ENCODE measurements at places on chromosomes 2 and 18.

GRCh38 chr2:192354512-192355244 is 159.9 kb upstream of the TMEFF2 start:
- no peak for DNase-seq

DNA sequence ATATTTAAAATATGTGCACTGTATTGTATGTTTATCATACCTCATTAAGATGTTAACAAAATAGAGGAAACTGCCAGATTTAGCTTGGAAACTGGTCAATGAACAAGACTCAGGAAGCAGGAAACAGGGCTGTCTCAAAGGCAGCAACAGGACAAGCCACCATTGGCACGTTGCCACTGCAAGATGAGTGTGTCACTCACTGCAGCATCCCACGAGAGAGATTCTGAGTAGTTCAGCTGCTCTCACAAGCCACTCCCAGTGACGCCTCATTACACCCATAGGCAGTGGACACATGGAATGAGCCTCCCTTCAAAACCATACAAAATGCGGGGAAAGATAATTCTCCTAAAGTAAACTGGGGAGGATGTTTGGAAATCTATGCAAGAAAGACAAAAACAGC is 181.9 kb upstream of the DLGAP1 start:
- no peak for DNase-seq

GRCh38 chr2:3667151-3667631 is 9.2 kb downstream of the ALLC start:
- DNase-seq, result no peak

- DNase-seq, result no peak
These were observed 56.1 kb upstream of the NAB1 start for GRCh38 chr2:190592831-190593230.

DNA sequence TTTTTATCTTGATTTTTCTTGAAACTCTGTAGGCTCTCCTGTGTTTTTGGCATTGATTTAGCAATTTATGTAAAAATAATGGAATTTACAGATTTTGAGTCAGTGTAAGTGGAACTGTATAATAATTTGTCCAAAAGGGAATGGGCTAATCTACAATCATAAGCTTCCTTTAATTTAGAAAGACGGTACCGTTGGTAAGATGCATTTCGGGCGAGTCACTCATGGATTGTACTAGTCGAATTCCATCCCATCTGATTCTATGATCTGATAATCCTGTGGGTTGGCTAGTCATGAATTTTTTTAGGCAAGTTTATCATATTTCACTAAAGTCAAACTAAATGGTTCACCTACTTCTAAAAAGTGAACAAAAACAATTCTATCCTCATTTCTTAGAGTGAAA is 133.4 kb downstream of the ZNF407 start:
- DNase-seq, result no peak

- DNase-seq, result no peak
These were observed 470.7 kb downstream of the LPIN1 start for GRCh38 chr2:12217175-12217574.

DNA sequence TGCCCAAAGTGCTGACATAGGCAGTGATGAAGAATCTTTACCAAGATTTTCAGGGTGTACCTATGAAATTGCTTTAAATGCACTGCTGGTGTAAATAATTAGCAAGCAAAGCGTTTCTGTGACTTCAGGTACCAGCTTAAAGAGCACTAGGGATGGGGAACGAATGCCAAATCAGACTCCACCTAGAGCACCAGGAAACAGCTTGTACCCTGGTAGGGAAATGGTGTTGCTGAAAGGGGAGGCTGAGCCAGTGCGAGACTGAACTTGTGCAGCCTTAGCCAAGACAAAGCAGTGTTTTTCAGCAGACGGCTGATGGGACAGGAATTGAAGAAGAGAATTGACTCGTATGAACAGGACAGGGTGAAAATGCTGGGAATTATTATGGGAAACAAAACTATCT is 65.6 kb downstream of the TWSG1 start:
- peak; percentile 92 for DNase-seq

- no peak for DNase-seq
These were observed 549.5 kb upstream of the ID2 start for GRCh38 chr2:8132351-8132831.

GRCh38 chr2:28415010-28415409 is 22.4 kb downstream of the FOSL2 start:
- no peak for DNase-seq

- no peak for DNase-seq
These were observed 29.2 kb downstream of the AGAP1 start for GRCh38 chr2:235523021-235523420.

DNA sequence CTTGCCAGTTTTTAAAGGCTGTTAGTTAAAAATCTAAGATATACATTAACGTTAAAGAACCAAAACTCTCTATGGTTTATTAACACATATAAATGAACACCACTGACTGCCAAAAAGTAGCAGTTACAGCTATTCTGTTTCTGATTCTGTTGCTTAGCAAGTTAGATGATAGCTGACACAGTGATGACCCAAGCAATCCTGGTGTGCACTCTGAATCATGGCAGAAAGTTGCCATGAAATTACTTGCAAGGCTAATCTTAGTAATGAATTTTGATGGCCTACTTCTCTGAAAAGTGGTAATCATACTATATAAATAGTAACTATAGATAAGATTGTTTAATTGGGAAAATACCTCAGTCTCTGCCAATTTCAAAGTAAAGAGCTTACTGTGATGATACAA is 57.7 kb downstream of the ROCK2 start:
- no peak for DNase-seq

DNA sequence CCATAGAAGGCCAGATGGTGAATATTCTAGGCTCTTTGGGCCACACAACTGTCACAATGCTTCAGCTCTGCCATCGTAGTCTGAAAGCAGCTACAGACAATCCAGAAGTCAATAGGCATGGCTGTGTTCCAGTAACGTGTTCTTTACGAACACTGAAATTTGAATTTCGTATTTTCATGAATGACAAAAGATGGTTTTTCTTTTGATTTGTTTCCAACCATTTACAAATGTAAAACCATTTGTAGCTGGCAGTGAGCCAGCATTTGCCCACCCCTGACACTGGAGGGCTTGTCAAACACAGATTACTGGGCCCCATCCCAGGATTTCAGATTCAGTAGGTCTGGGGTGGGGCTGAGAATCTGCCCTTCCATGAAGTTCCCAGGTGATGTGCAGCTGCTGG is 83.0 kb upstream of the ATG16L1 start:
- DNase-seq, result no peak

DNA sequence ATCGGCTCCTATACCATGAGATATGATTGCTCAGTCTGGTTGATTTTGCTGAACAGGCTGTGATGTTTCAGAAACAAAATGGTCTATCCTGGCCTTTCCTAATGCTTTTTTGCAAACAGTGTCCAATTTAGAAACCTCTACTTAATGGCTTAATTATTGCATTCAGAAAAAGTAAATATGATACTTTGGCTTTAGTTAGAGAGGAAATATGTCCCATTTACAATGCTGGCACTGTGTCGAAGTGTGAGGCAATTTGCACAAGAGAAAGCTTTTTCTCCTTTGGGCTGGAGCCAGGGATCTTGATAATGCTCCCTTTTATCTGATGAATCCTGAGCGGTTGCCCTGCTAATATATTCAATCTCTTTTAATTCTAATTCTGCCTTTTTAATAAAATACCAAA is 418.9 kb downstream of the EPHA4 start:
- no peak for DNase-seq

DNA sequence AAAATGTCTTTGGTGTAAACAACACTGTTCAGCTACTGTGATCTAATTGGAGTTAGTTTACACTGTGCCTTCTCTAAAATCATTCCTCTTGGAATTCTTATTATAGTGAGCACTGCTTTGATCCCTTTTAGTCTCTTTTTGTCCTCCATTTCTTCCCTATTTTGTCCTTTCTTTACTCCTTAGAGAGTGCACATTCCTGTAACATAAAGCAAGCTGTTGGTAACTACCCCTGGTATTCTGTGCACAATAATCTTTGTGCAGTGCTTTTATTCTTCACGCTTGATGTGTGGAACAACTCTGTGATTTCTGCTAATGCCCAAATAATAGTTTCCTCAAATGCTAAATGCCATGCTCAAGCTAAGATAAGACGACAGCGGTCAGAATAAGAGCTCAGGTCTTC is 401.5 kb downstream of the DPP10 start:
- no peak for DNase-seq

DNA sequence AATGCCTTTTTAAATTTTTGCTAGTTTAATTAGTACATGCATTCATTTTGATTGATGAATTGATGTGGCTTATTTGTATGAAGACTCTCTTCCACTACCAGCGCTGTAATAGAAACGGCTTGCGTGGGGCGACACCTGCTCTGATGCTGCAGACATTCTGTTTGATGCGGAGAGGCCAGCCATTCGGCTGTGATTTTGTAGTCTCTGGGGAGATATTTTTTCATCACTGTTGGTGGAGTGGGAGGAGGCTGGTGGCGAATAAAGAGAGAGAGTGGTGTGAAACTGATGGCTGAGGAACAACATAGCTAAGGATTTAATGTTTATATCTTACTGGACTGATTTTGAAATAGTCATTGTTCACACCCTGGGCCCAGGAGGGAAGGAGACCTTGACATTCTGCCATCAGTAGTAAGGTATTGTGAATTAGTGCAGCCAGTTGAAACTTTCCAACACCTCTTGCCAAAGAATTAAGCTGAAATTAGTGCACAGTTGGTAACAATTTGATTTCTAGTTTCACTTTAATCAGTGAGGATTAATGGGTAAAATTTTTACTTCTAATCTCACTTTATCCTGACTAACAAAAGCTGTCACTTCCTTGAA is 224.1 kb downstream of the MTX2 start:
- DNase-seq, result no peak

DNA sequence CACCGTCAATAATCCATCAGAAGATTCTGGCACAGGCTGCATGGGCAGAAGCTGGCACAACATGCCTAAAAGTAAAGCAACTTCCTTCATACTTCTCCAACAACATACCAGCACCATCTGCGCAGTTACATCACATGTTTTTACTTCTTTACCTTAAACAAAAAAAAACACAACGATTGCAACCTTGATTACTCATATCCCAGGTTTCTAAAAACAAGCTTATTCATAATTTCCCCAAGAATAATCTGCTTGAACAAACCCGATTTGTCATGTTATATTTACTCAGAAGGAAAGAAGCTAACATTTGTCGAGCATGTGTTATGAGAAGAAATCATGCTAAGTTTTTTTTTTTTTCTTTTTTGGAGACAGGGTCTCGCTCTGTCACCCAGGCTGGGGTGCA is 54.7 kb downstream of the THADA start:
- DNase-seq, result no peak

- no peak for DNase-seq
These were observed 9.3 kb downstream of the MAPRE3 start for GRCh38 chr2:26979741-26980140.

GRCh38 chr18:841647-842370 is 29.8 kb upstream of the YES1 start:
- no peak for DNase-seq

- no peak for DNase-seq
These were observed 44.1 kb downstream of the MREG start for GRCh38 chr2:215969131-215969841.

- DNase-seq, result no peak
These were observed 83.7 kb upstream of the ZNF397 start for GRCh38 chr18:35157181-35157580.

- DNase-seq, result no peak
These were observed 164.8 kb downstream of the RIT2 start for GRCh38 chr18:42950732-42951131.

GRCh38 chr2:234851451-234851850 is 100.4 kb upstream of the SH3BP4 start:
- DNase-seq, result no peak

GRCh38 chr2:95349568-95350322 is 52.6 kb downstream of the KCNIP3 start:
- DNase-seq, result no peak

GRCh38 chr2:36915627-36916026 is 50.7 kb downstream of the STRN start:
- no peak for DNase-seq

DNA sequence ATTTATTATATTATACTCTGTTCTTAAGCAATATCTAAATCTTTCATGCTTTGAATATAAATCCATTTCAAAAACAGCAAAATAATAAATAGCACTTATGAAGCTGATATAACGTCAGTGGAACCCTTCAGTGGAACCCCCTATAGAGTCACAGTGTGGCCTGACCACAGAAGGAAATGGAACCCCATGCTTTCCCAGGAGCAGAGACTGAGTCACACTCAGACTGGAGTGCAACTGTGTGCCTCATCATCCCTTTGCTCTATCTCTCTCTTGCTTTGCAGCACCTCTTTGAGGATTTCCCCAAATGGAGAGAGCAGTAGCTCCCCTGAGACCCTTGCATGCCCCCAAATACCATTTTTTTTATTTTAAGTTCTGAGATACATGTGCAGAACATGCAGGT is 13.1 kb downstream of the NXPH2 start:
- DNase-seq, result no peak

DNA sequence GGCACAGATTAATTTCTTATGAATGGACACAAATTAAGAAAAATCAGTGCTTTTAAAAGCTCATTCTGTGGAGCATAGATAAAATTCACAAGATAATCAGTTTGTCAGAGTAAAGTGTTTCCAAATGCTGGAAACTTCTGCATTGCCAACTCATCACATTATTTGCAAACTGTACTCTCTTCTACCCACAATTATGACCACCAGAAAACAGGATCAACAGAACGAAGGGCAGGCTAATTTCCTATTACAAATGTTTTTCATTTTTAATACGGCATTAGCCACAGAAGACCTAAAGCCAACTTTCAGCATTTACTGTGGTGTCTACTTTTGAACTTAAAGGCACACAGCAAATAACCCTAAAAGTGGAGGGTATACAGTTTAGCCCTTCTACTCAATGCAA is 6.0 kb downstream of the IRS1 start:
- DNase-seq, result peak; percentile 33

- DNase-seq, result no peak
These were observed 54.0 kb upstream of the STRN start for GRCh38 chr2:37020212-37020886.

GRCh38 chr18:21949326-21950015 is 208.9 kb downstream of the MIB1 start:
- no peak for DNase-seq

- no peak for DNase-seq
These were observed 23.4 kb downstream of the MBOAT2 start for GRCh38 chr2:8980096-8980495.

DNA sequence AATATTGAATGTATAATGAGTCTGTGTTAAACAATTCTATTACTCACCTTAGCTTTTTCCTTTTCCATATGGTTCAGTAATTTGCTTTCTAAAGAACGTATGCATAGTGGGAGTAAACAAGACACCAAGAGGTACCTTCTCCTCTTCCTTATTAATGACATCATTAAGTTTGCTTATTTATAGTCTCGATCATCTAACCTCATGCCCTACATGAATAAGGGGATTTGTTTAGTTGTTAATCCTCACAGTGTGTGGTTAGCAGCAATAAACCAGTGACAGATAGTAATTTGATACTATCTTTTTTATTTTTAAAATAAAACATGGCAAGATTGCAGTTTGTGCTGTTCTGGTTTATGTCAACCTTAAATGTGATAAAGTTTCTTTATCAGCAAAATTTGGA is 69.7 kb downstream of the COBLL1 start:
- DNase-seq, result no peak

DNA sequence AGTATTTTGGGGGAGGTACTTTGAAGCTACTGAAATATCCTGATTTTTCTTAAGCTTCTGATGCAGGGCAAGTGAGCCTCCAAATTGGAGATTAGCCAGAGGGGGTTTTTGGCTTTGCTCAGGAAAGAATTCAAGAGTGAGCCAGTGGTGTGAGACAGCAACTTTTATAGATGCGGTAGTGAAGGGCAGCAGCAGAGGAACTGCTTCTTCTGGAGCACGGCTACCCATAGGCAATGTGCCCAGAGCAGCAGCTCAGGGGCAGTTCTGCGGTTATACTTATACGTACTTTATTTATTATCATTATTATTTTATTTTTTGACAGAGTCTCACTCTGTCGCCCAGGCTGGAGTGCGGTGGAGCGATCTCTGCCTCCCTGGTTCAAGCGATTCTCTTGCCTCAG is 19.8 kb upstream of the NT5DC4 start:
- no peak for DNase-seq
